Anterior cingulate cortex (tissue), 58 donors: ENCODE measurements at places on chromosomes 1 and 21.

DNA sequence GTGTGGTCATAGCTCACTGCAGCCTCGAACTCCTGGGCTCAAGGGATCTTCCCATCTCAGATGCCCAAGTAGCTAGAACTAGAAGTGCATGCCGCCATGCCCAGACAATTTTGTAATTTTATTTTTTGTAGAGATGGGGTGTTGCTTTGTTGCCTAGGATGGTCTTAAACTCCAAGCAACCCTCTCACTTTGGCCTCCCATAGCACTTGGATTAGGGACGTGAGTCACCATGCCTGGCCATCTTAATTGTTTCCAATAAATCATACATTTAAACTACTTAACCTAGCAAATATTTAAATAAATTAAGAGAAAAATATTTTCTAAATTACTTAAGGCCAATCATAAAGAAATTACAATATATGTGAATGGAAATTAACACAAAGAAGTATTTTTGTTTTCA, 35.1 kb upstream of the ADGRL4 start:
- no peak for DNase-seq

DNA sequence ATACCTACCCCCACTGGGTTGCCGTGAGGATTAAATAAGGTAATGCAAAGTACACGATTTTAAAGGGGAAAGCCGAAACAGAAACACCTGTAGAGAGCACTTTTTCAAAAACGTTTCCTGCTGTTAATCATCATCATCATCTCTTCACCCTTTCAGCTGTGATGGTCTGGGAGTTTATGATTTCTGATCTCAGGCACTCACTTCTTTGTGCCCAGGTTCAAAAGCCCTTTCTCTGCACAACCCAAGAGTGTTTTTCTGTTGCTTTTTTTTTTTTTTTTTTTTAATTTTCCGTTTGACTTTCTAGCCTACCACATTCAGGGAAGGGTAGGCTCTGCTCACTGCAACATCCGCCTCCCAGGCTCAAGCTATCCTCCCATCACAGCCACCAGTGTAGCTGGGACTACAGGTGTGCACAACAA, 936 bp upstream of the UBXN11 start:
- no peak for DNase-seq

DNA sequence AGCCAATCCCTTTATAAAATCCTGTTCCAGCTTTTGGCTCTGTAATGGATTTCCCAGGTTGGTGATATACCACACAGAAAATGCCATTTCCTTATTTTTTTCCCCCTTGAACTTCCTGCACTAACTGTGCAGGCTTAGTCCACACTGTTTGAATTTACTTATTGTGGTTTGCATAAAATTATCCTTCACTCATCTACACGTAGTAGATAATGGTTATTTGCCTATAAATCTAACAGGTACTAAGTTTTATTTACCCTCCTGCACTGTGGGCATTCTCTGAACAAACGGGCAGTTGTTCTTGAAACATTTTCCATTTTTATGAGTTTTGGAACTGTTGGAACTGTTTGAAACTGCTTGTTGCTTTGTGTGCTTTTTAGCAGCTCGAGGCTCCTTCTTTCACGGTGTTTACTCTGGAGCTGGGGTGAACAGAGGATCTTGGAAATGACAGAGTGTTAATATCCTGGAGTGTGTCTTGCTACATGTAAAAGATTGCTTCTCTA, 23.0 kb upstream of the KIFAP3 start:
- DNase-seq = no peak

GRCh38 chr1:6485168-6486101, 6.0 kb downstream of the PLEKHG5 start:
- no peak for DNase-seq

DNA sequence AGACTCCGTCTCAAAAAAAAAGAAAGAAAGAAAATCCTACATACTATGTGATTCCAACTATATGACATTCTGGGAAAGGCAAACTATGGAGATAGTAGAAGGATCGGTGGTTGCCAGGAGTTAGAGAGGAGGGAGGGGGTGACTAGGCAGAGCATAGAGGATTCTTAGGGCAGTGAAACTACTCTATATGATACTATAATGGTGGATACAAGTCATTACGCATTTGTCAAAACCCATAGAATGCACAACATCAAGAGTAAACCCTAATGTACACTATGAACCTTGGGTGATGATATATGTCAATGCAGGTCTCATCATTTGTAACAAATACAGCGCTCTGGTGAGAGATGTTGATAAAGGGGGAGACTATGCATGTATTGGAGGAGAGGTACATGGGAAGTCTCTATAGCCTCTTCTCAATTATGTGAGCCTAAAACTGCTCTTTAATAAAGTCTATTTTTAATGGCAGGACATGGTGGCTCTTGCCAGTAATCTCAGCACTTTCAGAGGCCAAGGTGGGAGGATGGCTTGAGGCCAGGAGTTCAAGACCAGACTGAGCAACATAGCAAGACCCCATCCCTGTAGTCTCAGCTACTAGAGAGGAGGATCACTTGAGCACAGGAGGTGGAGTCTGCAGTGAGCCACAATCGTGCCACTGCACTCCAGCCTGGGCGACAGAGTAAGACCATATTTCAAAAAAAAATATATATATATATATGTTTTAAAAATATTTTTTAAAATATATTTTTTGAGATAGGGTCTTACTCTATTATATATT, 17.0 kb downstream of the SLC2A5 start:
- DNase-seq = no peak

DNA sequence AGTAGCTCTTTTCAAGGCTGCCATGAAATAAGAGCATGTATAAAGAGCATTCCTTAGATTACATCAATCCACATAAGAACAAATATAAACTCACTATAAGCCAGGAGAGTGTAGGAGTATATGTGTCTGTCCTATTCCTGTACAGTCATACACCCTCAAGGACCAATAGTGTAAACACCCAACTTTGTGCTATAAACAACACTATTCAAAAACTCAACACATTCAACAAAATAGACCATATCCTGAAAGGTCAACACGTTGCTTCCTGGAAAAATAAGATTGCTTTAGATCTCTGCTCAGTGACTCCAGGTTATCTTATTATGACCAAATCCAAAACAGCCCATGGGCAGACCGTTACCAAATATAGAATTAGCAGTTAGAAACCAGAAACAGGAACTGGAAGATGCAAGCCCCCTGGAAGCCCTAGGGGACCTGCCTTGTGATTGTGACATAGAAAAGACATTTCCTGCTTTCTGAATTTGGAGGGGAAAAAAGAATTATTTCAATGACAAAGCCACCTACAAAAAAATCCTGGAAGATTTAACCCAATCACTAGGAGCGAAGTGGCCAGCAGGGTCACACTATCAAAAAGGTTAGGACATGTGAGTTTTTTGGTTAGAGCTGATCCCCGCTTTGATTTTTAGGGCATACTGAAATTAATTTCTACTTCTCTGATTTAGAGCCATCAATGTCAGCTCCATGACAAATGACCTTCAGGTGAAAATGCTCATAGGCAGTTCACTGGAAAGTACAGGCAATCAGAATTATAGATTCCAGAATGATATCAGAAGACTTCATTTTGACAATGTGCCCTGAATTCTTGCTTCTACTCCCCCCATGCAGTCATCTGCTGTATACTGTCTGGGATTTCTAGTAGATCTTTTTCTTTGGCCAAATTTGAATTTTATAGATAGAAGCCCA, 59.9 kb downstream of the LRRC8C start:
- no peak for DNase-seq

DNA sequence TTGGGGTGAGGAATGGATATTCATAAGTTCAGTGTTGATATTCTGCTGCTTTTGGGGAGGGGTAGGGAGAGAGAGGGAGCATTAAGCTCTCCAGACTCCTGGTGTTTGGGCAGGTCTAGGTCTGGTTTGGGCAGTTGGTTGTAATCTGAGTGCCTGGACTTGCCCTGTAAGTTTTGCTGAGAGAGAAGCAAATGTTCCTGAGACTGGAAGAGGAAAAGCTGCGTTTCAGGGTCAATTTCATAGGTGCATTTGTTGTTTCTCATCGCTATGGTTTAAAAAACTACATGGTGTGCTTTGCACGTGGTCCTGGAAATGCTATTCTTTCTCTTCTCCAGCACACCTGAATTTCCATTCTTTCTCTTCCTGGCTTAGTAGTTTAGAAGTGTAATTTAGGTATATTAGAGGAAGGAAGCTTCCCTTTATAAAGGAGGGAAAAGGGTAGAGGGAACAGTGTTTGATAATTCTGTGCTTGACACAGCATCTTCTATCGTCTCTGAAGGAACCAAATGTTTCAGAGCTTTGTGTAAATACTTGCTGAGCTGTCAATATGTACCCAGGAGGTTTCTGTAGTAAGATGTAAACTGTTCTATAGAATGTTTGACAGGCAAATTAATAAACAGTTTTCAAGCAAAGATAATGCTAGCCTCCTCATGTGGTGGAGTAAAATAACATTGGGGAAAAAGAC, 6.3 kb downstream of the ARID1A start:
- DNase-seq = no peak

DNA sequence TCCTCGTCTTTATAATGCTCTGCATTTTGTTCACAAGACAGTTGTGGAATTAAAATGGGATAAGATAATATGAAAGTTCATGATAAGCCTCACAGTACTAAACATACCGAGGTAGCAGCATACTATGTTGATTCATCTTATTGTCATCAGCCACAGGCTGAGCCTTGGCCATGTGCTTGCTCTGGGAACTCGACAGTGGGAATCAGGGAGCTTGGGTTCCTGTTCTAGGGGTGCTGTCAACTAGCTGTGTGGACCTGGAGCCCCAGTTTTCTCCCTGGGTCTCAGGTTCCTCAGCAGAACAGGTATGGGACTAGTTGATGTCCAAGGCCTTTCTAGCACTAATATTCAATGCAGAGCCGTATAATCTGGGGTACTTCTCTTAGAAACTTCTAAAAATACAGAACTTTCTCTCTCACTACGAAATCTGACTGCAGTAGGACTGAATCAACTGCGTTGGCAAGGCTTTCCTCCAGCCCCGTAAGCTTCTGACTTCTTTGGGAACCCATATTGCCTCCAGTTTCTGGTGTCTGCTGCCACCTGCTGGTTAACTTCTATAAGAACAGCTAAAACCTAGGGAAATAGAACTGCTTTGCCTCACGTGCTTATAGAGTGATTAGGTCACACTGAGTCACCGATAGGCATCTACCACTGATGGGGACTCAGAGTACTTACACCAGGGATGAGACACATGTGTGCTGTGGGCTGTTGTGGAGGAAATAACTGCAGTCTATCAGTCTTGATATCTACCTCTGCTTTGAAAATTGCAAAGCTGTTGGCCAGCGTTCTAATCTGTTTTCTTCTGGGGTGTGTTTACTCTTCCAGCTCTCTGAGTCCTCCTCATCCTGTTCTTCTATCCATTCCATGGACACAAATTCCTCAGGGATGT, 110.9 kb downstream of the RGL1 start:
- DNase-seq = peak; percentile 56

GRCh38 chr1:50108497-50109059, at the start of gene ELAVL4:
ELAVL4 (plus strand) TSS chr1:50108920; CDS start chr1:50109190, 270 bp downstream.
- DNase-seq = no peak

GRCh38 chr1:164265232-164265631, 293.8 kb upstream of the PBX1 start:
- no peak for DNase-seq

GRCh38 chr1:27945020-27945419, 10.2 kb downstream of the SMPDL3B start:
- DNase-seq = no peak

DNA sequence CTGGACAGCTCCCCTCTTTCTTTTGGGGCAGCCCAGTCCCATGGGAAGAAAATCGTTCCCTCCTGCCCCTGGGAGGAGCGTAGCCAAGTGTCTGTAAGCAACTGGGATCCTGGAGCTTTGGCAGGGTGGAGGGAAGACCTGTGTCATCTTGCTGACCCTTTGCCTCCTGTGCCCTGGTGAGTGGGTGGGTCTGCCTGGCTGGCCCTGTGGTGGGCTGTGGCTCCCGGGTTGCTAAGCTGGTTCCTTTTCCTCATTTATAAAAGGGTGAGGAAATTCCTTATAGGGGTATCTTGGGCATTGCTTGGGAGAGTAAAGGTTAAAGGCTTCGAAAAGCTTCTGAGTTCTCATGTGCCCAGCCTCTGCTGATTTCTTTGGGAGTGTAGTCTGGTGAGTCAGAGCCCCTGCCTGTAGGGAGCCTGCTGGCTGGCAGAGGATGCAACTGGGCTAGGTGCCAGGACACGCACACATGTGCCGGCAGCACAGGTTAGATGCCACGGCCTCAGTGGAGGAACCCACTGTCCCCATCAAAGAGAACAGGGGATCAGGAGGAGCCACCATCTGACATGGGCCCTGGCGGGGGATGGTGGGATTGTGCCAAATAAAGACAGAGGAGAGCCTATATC, 85.2 kb downstream of the ARHGEF10L start:
- DNase-seq = no peak

GRCh38 chr1:159960721-159961381, 6.8 kb upstream of the SLAMF9 start:
- DNase-seq = no peak

DNA sequence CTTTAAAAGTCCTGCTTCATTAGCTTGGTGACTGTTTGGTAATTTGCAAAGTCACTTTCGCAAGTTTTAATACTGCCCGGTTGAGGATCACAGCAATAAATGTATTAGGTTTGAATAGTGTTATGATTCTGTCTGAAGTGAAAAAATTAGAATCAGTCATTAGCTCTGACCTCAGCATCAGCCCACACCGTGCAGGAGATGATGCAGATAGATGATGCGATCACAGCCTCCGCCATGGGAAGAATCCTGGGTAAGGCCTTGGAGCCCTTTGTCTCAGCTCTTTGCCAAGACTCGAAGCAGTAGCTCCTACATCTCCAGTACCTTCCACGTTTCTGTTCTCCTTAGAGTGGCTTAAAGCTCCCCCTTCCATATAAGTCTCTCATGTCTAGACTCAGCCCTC, 366.7 kb downstream of the CAMTA1 start:
- no peak for DNase-seq

- no peak for DNase-seq
These were observed 20.1 kb downstream of the KIAA0040 start for GRCh38 chr1:175172503-175172902.

DNA sequence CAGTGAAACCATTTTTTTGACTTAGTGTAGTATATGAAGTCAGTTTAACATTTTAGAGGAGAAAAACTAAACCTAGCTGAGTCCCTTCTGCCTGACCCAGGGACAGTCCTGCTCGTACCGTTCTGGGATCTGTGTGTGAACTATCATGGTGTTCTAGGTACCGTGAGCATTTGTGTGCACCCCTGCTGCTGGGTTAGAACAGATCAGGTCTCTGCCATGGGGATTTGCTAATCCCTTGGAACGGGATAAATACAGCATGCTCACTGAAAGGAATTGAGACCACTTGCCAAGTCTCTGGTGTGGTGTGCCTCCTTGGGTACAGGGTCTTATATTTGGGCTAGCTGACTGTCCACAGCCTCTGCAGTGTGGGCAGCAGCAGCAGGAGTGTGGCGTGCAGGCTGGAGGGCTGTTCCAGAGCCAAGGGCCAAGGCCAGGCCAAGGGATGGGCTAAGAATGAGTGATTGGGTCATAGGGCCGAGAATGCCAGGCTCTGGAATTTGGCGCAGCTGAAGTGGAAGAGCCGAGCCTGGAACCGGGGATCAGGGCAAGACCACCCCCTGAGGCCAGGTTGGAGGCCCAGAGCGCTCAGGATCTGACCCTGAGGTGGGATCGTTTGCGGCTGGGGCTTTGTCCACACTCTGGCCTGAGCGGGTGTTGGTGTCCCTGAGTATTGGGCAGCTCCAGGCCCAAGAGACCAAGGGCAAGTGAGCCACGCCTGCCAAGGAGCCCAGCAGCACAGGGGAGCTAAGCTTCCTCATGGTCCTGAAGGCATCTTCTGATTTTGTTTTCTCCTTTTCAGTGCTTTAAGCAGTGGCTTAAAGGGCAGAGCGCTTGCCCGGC, 66.3 kb downstream of the VPS26C start:
- DNase-seq = no peak
